Dermis microvascular lymphatic vessel endothelial cell (primary cell): ENCODE measurements at places on chromosomes 1 and 21.

DNA sequence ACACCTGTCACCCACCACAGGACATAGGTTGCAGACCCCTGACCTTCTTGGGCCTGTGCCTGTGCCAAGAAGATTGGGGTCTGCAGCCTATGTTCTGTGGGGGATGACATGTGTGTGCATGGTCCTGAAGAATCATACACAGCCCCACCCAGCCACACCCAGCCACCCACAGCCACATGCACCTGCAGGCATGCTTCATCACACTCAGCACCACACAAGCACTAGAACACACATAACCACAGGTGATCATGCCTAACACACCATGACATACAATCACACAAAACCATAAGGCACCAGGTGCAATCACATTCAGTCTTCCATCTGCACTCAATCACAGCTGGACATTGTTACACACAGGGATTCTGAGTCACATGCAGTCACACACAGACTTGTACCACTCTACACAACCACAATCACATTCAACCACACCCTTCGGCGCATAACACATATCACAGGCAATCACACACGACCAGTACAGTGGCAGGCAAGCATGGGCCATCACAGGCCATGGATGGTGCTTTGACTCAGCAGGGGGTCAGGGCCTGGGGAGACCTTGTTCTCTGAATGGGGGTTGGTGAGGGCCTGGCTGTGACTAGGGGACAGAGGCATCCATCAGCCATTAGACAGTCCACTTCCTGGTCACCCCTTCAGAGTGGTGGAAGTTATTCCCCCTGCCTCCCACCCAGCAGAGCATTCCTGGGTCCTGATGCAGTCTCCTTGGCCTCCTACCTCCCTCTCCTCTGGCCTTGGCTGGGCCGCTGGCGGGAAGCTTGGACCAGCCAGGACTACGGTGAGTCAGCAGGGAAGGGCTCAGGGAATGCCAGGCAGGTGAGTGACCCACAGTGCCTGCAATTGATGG lies 44.3 kb upstream of the EPS8L3 start:
- DNase-seq: no peak

DNA sequence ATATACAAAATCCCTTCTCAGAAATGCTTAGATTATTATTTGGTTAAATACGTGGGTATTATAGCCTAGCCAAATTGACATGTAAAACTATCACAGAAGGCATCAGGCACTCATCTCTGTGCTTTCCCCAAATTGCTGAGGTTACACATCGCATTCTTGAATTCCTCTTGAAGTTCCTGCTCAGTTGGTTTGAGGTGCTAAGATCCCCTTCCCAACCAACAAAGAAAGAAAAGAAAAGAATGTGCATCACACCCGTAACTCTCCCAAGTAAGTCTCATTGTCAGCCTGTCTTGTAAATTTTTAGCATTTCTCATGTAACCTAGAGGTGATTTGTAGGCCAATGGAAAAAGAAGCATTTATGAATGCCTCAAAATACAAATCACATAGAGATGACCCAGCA lies 539.2 kb upstream of the PRMT6 start:
- DNase-seq: no peak

- DNase-seq: no peak
Measured at GRCh38 chr21:25891596-25891995, 156.8 kb downstream of the GABPA start.

DNA sequence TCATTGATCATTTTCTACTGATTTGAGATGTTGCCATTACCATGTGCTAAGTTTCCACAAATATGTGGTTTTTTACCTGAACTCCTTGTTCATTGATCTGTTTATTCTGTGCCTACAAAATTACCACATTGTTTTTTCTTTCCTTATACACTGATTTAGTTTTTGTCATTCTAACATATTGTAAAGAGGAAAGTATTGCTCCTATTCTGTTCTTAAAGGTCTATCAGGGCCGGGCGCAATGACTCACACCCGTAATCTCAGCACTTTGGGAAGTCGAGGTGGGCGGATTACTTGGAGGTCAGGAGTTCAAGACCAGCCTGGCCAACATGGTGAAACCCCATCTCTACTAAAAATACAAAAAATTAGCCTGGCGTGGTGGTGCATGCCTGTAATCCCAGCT lies 75.1 kb downstream of the CAMTA1 start:
- DNase-seq: peak; percentile 59

GRCh38 chr1:189500778-189501177 lies 976.9 kb downstream of the BRINP3 start:
- DNase-seq: no peak

GRCh38 chr1:109776911-109777310 lies 13.2 kb upstream of the EPS8L3 start:
- DNase-seq: peak; percentile 77
